Activated naive CD4-positive, alpha-beta T cell treated with anti-CD3 and anti-CD28 coated beads, Interleukin-2, amount 10 ng/mL, durations not matched to agents 7 days and 5 days (primary cell): ENCODE measurements at places on chromosomes 3 and 15.

- H3K4me1 ChIP-seq, result no peaks in the 10 kb centered on the region
- H3K36me3 ChIP-seq, result no peaks in the 10 kb centered on the region
- no peak overlapping the region for H3K27ac ChIP-seq
- H3K27me3 ChIP-seq, result peaks cover 21% of the 10 kb centered on the region
- no peak overlapping the region for H3K4me3 ChIP-seq
Observed at GRCh38 chr15:81216422-81216821, 19.7 kb downstream of the IL16 start.

- H3K27me3 ChIP-seq, result no peaks in the 10 kb centered on the region
- peak overlapping the region; percentile 72 for H3K27ac ChIP-seq
- H3K4me3 ChIP-seq, result no peak overlapping the region
Observed at GRCh38 chr3:71709908-71710511, 15.2 kb downstream of the EIF4E3 start.

DNA sequence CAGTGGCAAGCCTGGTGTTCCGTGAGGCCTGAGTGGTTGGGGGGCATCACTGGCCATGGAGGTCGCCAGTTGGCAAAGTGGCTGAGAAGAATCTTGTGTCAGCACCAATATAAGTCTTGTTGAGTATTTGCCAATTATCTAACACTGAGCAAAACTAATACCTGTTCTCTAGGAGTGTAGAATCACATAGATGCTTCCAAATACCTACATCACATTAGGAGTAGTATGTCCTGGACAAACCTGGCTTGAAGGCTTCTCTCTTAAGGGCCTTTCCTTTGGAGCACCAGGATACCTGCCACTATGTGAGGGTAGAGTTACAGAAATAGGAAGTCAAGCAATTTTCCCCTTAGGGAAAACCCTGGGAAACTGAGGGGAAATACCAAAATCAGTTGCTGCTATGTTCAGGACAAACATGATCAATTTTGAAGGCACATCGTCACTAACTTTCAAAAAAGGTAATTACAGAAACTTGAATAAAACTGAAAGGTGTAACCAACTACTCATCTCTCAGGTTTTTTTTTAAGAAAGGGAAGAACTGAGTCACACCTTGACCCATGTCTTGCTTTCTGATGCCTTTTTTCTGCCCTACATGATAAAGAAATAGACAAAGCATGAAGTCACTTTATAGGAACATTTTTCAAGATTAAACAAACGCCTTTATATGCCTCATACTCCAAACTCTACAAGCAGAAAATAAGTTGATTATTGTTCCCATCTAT, 100.4 kb downstream of the IMPG2 start:
- no peak for DNase-seq
- H3K27me3 ChIP-seq, result no peaks in the 10 kb centered on the region
- H3K36me3 ChIP-seq, result no peaks in the 10 kb centered on the region
- H3K27ac ChIP-seq, result no peak overlapping the region

- no peaks in the 10 kb centered on the region for H3K36me3 ChIP-seq
- H3K4me3 ChIP-seq, result no peak overlapping the region
- H3K27me3 ChIP-seq, result no peaks in the 10 kb centered on the region
- no peaks in the 10 kb centered on the region for H3K4me1 ChIP-seq
Observed at GRCh38 chr3:183189641-183190040, 27.1 kb upstream of the LAMP3 start.

DNA sequence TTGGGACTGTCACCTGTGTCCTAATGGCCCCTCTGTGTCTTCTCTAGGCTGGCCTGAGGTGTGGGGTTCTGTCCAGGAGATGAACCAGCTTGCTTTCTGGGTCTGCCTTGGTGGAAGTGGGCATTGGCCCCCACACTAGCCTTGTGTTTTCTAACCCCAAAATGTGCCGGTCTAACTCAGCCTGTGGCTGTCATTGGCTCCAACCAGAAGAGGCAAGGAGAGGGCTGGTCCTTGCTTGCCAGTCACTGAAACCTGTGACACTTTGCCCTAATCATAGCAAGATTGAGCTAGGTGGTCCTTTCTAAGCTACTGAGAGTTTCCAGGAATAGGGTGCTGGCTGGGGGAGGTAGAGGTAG, 2.2 kb downstream of the C15orf39 start:
- peak overlapping the region; percentile 90 for H3K4me3 ChIP-seq
- H3K27me3 ChIP-seq, result no peaks in the 10 kb centered on the region
- no peak for DNase-seq
- peak overlapping the region; percentile 81 for H3K27ac ChIP-seq

- H3K4me3 ChIP-seq, result no peak overlapping the region
- peaks cover 7% of the 10 kb centered on the region for H3K4me1 ChIP-seq
- no peak overlapping the region for H3K27ac ChIP-seq
Observed at GRCh38 chr15:40995656-40996055, 42.4 kb downstream of the CHAC1 start.

- peaks cover 38% of the 10 kb centered on the region for H3K4me1 ChIP-seq
- H3K36me3 ChIP-seq, result peaks cover 15% of the 10 kb centered on the region
- H3K4me3 ChIP-seq, result no peak overlapping the region
- no peak overlapping the region for H3K27ac ChIP-seq
- peaks cover 35% of the 10 kb centered on the region for H3K27me3 ChIP-seq
- DNase-seq, result no peak
Observed at GRCh38 chr15:75073197-75073596, 49.8 kb downstream of the PPCDC start.

DNA sequence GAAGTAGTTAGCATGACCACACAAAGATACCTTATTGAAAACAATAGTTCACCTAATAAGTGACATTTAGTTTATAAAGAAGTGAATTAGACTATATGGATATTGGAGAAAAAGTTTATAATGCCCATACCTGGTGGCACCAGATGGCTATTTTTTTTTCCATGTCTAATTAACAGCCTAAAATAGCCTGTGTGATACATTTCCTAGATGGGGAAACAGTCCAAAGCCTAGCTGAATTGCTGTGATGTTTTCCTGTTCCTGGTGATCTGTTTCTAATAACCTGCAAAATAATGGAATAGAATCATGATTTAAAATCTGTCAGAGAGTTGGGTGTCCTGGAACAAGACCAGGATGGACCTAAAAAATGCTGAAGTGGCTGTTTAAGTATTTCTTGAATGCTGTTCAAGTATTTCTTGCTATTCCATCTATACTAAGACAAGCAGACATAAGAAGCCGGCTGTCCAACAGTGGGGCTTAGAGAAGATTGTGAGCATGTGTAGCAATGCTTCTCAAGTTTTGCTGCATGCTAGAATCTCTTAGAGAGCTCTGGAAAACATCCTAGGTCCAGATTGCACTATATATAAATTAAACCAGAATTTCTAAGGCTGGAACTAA, 31.3 kb downstream of the LRRC3B start:
- no peaks in the 10 kb centered on the region for H3K4me1 ChIP-seq
- no peaks in the 10 kb centered on the region for H3K36me3 ChIP-seq
- no peaks in the 10 kb centered on the region for H3K27me3 ChIP-seq
- H3K27ac ChIP-seq, result no peak overlapping the region
- H3K4me3 ChIP-seq, result no peak overlapping the region

DNA sequence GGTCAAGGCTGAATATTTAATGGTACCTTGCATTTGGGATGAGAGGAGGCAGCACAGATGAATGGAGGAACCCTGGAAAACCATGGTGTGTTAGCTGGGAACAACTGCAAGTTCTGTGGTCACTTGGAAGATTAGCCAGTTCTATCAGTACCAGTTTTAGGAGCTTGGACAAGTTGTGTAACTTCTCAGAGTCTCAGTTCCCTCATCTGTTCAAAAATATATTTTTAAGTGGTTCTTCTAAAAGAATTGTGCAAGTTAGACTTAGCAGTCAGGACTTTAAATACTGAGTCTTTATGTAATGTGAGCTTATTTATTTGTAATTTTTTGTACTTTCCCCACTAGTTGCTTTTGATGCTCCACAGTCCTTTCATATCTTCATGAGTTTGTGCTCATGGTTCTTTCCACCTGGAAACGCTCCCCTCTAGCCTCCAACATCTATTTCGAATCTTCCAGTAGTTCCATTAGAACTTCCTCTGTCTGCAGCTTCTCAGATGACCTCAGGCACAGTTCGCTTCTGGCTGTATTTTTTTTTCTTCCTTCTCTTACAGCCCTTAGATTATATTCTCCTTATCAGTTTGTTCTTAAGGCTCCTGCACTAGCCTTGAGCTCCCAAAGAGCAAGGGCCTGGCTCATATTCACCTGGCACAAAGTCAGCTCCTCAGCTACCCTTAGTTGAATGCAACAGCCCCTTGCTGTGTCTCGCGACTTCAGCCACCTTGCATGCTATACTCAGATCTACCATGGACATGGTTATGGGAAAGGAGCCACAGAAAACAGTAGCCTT, 27.1 kb downstream of the ITPR1 start:
- DNase-seq, result no peak
- H3K27ac ChIP-seq, result peak overlapping the region; percentile 35
- H3K4me1 ChIP-seq, result peaks cover 34% of the 10 kb centered on the region

DNA sequence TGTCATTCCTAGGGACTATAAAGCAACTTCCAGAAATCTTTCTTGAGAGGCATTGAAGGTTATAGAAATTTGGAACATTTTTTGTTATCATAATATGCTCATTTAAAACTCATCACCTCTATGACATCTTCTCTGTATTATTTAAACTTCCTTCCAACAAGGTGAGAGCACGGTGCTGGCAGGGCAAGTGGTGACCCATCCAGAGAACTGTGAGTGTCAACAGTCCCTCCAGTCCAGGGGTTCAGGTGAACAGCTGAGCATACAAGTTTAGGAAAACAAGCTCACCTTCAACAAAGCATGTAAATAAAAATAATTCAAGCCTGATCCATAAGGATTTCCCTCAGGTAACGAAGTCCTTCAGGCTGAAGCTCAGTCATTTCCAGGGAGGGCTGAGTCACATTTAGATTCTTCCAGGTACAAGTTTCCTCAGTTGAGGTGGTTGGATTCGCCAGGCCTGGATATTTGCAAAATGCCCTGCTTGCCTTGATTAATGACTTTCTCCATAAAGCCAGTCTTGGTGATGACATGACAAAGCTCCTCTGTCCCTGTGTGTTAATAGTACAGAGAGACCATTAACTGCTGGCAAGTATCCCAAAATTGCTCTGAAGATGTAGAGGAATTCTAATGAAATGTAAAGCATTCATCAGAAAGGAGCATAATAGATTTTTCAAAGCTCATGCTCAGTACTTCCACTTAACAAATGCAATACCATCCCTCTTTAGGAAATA, 263.6 kb upstream of the GADL1 start:
- H3K27ac ChIP-seq, result no peak overlapping the region
- no peak overlapping the region for H3K4me3 ChIP-seq
- no peak for DNase-seq
- no peaks in the 10 kb centered on the region for H3K27me3 ChIP-seq
- no peaks in the 10 kb centered on the region for H3K36me3 ChIP-seq

DNA sequence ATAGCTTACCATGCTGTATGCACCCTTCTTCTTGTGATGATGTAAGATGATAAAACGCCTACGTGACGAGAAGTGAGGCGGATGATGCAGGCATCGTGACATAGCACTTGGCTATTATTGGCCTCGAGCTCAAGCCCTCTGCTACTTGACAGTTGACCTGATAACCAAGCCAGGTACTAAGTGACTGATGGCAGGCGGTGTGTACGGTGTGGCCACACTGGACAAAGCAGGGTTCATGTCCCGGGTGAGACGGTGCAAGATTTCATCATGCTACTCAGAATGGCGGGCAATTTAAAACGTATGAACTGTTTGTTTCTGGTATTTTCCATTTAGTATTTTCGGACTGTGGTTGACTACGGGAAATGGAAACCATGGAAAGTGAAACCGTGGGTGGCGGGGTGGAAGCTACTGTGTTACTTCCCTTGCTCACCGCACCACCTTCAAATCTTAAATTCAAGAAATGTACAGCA, 57.7 kb downstream of the SLC12A8 start:
- H3K4me1 ChIP-seq, result peaks cover 25% of the 10 kb centered on the region
- H3K4me3 ChIP-seq, result peak overlapping the region; percentile 24
- H3K36me3 ChIP-seq, result peaks cover 2% of the 10 kb centered on the region
- H3K27me3 ChIP-seq, result peaks cover 63% of the 10 kb centered on the region

DNA sequence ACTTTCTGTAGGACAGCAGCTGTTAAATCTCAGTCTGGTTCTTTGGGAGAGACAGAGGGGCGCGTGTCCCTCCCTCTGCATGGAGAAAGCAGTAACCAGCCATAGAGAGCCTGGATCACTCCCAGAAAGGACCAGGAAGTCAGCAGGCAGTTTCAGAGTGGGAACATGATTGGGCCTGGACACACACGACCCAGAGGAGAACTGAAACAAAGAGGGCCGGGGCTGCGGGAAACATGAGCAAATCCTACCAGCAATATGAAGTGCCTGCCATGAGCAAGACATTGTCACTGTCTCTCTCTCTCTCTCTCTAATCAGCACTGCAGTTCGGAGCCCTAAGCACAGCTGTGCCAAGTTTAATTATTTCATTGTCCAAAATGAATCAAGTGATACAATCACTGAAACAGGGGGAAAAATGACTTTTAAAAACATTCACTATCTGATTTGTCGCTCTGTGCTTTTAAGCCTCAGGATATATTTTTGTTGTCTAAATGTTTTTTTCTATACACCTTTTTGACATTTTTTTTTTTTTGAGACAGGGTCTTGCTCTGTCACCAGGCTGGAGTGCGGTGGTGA, 17.6 kb downstream of the MUC13 start:
- no peak overlapping the region for H3K27ac ChIP-seq
- DNase-seq, result no peak
- H3K4me3 ChIP-seq, result no peak overlapping the region
- peaks cover 30% of the 10 kb centered on the region for H3K27me3 ChIP-seq

DNA sequence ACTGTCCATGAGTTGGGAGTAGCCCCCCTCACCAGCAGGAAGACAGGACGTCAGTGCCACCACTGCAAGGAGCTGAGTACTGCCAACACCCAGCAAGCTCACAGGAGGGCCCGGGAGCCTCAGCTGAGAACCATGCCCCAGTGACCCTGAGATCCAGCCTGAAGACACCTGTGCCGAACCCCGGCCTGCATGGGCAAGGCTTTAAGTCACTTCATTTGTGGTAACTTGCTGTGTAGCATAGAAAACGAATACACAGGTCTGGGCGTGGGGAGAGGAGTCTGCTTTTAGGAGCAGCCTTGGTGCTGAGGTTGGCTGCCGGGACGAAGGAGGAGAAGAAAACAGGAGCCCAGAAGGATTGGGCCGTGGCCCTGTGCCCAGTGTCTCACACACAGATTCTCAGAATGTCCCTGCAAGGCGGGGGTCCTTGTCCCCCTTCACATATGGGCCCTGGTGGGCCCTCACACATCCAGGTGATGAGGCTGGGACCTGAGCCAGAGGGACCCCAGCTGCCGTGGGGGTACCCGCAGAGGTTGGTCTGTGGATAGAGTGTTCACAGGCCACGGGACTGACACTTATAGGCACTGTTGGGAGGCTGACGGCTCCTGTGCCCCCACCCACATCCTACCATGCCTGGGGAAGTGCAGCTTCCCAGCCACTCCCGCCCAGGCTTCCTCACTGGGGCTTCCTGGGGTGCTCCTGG, 85.3 kb downstream of the PLXNA1 start:
- H3K27ac ChIP-seq, result no peak overlapping the region
- H3K36me3 ChIP-seq, result no peaks in the 10 kb centered on the region
- no peaks in the 10 kb centered on the region for H3K4me1 ChIP-seq
- H3K27me3 ChIP-seq, result peaks cover 5% of the 10 kb centered on the region

GRCh38 chr3:169479314-169479939, 184.1 kb downstream of the MECOM start:
- no peak overlapping the region for H3K4me3 ChIP-seq
- no peaks in the 10 kb centered on the region for H3K36me3 ChIP-seq
- no peaks in the 10 kb centered on the region for H3K27me3 ChIP-seq
- H3K27ac ChIP-seq, result no peak overlapping the region
- no peak for DNase-seq
